ENCODE measurements at places on chromosomes 5 and 9.
A peak's percentile ranks its signal among the peaks of the same experiment; 100 is the strongest.

- no peak for DNase-seq
These were observed 205.8 kb downstream of the GABBR2 start for GRCh38 chr9:98502976-98503325.

GRCh38 chr5:9928326-9928725 is 298.2 kb upstream of the TAS2R1 start:
- DNase-seq: no peak

- no peak for DNase-seq
These were observed 2.7 kb upstream of the BICD2 start for GRCh38 chr9:92767066-92768054.

GRCh38 chr5:158392753-158393152 is 533.8 kb upstream of the CLINT1 start:
- no peak for DNase-seq

- DNase-seq: peak; percentile 32
These were observed 64.0 kb downstream of the RETREG1 start for GRCh38 chr5:16552666-16553343.

DNA sequence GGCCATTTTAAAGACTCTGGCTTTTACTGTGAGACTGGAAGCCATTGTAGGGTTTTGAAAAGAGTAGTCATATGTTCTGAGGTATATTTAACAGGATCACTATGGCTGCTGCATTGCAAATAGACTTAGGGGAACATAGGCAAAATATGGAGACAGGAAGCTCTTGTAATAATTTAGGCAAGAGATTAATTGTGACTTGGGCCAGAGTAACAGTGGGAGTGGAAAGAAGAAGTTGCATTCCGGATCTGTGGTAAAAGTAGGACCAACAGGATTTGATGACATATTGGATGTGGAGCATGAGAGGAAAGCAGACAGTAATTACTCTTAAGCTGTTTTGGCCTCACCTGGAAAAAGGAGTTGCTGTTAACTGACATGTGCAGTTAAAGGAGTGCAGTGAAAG is 85.6 kb downstream of the SMIM15 start:
- no peak for DNase-seq

GRCh38 chr5:98810206-98810605 is 36.7 kb downstream of the RGMB start:
- no peak for DNase-seq

DNA sequence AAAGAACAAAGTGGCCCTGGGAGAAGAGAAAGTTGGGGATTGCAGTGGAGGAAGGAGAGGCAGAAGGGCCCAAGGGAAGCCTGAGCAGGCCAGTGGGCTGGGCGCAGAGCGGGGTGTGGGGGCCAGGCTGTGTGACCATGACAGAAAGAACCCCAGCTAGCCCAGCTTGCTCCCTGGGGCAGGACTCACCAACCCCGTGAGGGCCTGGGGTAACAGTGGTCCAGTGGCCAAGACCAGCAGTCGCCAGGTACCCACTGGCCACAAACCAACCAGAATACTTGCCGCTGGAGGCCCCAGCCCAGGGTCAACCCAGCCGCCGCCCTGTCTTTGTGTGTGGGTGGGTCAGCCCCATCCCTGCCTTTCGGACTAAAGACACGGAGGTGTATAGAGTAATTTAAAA is 146.5 kb downstream of the CACNA1B start:
- no peak for DNase-seq

DNA sequence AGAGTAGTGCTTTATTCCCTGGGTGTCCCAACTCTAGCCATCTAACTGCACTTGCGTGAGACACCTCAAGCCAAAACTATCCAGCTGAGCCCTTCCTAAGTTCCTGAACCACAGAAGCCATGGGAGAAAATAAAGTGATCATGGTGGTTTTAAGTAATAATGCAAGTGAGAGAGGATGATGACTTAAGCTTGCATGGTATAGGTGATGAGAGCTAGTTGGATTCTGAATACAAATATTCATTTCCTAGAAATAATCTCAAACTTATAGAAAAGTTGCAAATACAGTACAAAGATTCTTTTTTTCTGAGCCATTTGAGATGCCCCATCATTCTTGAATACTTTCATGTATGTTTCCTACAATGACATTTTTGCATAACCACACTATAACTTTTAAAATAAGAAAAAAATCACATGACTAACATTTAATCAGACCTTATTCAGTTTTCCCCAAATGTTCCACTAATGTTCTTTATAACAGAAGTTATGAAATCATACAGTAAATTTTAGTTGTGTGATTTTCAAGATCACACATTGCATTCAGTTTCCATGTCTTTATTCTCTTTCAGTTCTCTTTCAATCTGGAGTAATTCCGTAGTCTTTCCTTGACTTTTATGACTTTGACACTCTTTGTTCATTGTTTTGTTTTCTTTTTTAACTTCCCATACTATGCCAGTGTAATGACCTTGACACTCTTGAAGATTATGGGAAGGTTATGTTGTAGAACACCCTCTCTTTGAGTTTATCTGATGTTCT is 5.5 kb upstream of the AK3 start:
- no peak for DNase-seq

DNA sequence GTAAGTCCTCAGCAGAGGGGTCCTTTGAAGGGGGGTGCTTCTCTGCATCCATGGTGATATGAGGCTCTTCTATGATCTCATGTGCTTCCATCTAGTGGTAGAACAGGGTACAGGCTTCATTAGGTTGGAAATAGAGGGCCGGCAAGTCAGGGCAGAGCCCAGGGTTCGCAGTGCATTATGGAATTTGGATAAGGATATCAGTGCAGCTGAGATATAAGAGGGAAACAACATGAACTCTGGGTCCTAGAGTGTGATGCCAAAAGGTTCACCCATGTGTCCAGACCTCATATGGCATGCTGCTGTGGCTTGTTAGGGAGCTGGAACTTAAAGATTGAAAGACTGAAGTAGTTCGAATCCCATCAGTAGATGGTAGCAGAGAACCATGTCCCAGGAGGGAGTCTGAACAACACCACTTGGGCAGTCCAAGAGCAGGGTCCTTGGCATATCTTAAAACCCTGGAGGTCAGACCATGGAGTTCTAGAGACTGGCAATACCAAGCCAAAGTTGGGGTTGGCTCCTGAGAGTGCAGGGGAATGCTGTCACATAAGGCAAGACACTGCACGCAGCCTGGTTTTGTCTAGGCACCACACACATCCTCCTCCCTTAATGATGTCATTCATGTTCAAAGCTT is 2.3 kb downstream of the FAM221B start:
- DNase-seq: no peak

DNA sequence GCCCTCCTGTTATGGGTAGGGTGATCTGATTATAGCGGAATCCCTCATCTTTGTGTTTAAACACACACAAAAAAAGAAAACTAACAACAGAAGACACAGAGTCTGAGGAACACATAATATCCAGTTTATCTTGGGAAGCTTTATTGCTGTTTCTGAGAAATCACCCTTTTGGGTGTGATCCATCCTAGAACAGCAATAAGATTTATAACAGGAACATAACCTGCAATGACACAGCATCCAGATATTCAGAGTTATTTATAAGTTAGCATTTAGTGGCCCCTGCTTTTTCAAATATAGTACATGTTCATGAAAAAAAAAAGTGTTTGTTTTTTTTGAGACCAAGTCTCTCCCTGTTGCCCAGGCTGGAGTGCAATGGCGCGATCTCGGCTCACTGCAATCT is 79.9 kb downstream of the RFK start:
- no peak for DNase-seq

- no peak for DNase-seq
These were observed 431.7 kb downstream of the HCN1 start for GRCh38 chr5:45264447-45264846.

DNA sequence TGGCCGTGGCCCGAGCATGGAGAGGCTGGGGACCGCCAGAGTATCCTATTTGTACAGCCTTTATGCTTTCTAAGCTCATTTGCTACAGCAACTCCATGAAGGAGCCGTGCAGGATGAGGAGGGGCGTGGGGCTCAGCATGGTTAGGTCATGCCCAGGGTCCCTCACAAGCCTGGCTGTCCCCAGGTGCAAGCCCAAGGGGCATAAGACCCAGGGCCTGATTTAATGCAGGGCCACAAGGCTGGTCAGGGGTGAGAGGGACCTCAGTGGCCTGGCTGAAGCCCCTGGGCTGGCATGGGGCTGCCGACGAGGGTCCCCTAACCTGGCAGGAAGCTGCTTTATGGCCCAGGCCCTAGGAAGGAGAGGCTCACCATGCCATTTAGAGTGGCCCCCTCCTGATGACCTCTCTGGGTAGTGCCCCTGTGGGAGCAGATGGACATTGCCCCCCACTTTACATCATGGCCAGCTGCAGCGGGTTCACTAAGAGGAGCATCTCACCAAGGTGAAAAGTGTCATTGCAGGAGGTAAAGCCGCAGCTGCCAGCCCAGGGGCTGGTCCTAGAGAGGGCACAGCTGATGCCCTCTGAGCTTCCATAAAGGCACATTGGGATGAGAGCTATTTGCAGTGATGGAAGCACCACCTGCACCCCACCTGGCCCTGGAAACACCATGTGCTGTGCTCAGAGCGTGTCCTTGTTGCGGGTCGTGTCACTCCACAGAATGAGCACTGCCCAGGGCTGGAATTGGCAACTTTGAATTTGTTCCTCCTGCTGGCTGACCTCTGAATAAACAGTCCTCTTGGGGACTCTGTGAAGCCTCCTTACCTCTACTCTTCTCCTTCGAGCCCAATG is 58.9 kb downstream of the ZNF618 start:
- DNase-seq: no peak

GRCh38 chr5:16932401-16932800 is 3.7 kb downstream of the MYO10 start:
- DNase-seq: no peak

- DNase-seq: no peak
These were observed 24.3 kb downstream of the KIF2A start for GRCh38 chr5:62330302-62330701.

GRCh38 chr9:78860801-78861475 is 564.0 kb downstream of the PSAT1 start:
- no peak for DNase-seq

DNA sequence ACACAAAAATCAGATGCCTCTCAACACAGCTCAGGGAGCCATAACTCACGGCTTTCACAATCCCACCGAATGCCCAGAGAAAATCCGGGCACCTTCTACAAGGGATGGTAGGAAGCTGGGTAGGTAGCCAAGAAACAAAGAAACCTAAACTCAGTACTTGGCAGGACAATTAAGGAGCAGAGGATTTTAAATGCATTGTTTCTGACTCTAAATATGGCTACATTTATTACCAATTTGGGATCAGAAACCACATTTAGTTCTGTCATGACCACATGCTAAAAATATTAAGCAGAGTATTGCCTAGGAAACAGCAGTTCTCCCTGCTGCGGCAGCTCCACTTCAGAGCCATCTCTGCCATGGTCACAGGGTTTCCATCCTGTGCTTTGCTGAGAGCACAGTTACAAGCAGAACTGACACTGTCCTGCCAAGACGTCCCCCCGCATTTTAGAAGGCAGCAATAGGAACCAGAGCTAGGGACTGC is 57.5 kb downstream of the SIL1 start:
- DNase-seq: no peak

DNA sequence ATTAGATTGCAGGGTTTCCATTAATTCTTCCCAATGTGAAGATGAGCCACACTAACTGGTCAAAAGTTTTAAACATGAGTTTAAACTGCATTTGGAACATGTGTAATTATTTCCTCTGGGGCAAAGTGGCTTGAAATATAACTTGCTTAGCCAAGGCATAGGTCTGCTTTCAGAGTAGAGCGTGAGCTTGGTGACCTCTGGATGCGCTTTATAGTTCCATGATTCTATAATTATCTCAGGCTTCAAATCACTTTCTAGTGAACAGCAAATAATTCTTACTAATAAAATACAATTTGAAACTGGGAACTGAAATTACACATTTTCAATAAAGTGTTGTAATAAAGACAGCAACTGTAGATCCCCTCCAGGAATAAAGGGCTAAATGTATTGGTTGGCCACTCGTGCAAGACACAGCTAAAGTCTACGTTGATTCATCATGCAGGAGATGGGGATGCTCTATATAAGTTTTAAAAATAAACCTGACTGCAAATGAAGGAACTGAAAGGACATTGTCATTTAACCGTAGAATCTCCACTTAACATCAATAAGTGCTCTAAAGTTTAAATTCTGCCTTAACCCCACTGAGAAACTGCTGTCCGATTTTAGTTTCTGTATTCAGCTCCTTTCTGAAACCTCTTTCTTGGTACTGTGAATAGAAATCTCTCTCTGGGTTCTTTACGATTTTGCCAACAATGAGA is 460.0 kb downstream of the PSAT1 start:
- no peak for DNase-seq

DNA sequence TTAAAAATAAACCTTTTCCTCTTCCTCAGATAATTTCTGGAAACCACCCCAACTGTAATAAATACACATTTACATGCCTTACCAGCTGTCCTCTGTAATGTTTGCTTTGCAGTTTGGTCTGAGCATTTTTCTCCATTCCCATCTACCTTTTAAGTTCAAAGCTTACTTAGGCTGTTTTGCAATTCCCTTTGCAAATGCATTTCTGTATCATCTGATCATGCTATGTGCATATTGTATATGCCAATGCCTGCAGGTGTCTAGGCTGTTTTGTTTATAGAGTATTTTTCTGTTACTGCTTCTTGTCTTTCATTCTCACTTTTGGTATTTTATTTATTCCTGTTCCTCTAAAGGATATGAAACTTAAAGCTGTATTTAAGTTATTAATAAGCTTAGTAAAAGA is 86.3 kb downstream of the SLC44A1 start:
- no peak for DNase-seq

GRCh38 chr9:130345897-130346385 is 80.4 kb downstream of the HMCN2 start:
- no peak for DNase-seq

DNA sequence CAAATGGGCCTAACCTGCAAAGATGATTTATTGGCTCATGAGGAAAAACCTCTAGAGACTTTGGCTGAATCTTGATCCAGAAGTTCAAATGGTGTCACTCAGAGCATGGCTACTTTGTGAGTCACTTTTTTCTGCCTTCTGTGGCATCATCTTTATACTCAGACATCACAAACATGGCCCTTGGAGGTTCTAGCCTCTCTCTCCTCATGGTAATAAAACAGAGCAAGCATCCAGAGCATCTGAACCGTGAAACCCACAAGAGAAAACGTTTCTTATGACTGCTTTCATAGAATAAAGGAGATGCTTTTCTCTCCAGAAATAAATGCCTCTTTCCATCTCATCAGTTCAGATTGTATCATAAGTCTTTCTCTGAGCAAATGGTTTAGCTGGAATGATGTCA is 780.3 kb downstream of the KCTD16 start:
- DNase-seq: no peak

- DNase-seq: no peak
These were observed 92.9 kb downstream of the RXRA start for GRCh38 chr9:134419000-134419683.

GRCh38 chr5:125890511-125890931 is 532.7 kb upstream of the GRAMD2B start:
- DNase-seq: no peak
